Activated naive CD4-positive, alpha-beta T cell (primary cell): ENCODE measurements at places on chromosomes 7 and 10.

- DNase-seq, result no peak
Observed at GRCh38 chr7:66185680-66186187, 19.4 kb upstream of the TPST1 start.

- no peak for DNase-seq
Observed at GRCh38 chr10:33664070-33664469, 329.6 kb upstream of the NRP1 start.

GRCh38 chr7:80725181-80725611 is 86.8 kb downstream of the CD36 start:
- no peak for DNase-seq

- DNase-seq, result no peak
Observed at GRCh38 chr7:26993816-26994810, 101.7 kb downstream of the HOXA1 start.
